SW 1271 (cell line): ENCODE measurements at places on chromosomes 3 and 15.

DNA sequence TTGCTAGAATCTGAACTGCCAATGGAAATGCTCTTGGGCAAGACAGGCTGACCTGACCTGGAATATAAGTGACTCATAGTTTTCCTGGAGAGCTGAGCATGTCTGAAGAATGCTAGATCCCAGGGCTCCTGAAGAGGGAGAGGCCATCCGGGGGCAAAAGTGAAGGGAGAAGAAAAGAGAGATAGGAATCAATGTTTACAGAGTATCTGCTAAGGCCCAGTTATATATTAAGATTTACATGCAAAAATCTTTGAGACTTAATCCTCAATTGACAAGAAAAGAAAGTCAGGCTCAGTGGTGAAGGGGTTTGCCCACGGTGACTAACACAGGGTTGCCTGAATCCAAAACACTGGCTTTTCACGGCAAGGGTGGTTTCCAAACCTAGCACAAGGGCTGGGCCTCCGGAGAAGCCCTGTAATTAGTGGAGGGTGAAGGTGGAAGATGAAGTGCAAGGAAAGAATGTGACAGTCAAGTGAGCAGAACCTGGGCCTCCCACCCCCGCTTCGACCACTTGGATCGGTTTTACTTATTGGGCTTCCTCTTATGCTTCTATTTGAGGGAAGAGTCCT is 91.7 kb upstream of the FGF12 start:
- peak; percentile 78 for DNase-seq

GRCh38 chr3:79604681-79605080 is 163.1 kb downstream of the ROBO1 start:
- DNase-seq: no peak

DNA sequence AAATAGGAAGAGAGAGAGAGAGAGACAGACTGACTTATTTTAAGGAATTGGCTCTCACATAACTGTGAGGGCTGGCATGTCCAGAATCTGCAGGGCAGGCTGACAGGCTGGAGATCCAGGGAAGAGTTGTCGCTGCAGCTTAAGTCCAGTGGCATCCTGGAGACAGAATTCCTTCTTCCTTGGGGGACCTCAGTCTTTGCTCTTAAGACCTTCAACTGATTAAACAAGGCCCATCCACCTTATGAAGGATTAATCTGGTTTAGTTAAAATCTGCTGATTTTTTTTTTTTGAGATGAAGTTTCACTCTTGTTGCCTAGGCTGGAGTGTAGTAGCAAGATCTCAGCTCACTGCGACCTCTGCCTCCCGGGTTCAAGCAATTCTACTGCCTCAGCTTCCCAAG is 128.0 kb upstream of the ALDH1A3 start:
- DNase-seq: no peak

DNA sequence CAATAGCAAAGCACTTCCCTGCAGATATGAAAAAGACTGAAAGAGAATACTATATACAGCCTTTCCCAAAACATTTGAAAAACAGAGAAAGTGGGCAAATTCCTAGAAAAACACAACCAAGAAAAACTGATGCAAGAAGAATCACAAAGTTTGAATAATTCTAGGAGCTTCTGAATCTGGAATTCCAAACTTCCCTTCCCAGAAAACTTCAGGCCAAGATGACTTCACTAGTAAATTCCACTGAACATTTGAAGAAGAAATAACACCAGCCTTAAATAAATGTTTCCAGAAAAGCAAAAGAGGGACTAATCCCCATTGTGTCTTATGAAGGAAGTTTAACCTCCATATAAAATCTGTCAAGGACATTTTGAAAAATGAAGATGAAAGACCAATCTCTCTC is 15.8 kb upstream of the NSMCE3 start:
- no peak for DNase-seq

DNA sequence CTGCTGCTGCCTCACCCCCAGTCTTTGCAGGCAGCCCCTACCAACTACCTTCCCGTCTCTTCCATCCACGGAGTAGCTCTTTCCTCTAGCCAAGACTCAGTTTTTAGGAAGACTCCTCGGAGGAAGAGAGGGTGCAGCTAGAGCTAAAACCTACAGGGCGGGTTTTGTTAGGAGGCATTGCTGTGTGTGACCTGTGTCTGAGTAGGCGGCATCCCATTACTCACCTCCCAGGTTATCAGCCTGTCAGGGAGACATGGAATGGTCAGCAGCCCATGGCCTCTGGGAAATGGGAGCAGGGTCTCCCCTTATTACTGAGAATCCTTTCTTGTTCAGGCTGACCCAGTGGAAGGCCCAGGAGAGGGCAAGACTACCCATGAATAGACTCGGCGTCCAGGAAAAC is 43.8 kb upstream of the FGD5 start:
- DNase-seq: no peak

DNA sequence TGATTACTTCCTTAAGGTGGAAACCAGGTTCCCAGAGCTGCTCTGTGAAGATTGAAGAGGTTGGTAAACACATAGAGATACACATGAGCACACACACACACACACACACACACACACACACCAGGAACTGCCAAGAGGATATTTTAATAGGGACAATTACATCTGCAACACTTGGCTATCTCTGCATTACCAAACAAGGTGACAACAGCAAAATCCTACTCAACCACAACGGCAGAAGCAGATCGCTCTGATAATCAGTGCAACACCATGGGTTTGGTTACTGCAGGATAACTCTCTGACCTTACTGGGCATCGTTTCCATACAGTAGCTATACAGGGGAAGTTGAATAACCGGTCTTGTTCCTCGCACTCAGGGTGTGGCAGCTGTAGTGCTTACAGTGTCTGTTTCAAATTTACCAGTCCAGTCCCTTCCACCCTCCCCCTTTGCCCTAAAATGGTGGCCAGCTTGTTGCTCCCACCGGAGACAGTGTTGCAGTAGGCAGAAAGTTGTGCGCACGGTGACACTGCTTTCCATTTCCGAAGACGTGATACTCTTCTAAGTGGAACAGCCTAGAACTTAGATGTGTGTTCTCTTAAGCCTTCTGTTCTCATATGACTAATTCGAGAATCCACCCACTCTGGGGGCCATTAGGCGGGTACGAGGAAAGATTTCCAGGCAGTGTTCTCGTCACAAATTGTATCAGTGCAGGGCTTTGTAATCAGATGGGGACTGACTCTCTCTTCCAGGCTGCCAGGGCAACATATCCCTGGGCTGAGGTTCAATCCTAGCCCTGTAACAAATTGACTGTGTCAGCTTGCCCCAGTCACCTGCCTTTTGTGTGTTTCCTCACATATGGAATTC is 176.2 kb downstream of the P3H2 start:
- DNase-seq: no peak

DNA sequence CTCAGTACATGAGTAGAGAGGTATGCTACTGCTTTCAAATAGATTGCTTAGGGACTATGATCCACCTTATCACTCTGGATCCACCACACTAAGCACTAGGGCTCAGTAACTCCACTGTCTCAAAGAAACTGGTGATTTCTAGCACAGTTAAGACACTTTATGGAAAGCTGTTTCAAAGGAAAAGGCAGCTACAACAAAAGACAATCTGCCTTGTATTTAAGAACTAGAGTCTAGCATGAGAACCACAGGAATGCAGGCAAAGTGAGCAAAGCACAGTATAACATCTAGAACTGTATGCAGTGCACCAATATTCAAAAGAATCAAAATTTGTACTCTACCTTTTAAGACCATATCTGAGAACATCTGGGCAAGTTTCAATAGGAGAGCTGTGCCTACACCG is 17.9 kb downstream of the TFRC start:
- no peak for DNase-seq
